ENCODE measurements at places on chromosomes 4 and X.

DNA sequence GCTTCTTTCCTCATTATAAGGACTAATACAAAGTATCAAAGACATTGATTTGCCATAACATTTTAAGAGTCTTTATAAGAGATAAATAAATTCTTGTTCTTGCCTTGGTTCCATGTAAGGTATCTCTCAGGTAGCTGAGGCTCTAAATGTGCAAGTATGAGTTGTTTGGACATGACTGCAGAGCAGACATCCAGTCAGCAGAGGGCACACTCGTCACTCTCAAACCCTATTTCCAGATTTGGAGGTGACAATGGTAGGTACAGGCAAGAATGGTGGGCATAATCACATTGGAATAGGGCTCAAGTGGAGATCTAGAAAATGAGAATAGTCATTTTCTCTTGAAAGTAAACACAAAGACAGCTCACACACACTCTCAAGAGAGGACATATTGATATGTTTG lies 133.3 kb upstream of the ZIC3 start:
- DNase-seq = no peak

GRCh38 chr4:100106982-100107381 lies 83.3 kb downstream of the DDIT4L start:
- no peak for DNase-seq

DNA sequence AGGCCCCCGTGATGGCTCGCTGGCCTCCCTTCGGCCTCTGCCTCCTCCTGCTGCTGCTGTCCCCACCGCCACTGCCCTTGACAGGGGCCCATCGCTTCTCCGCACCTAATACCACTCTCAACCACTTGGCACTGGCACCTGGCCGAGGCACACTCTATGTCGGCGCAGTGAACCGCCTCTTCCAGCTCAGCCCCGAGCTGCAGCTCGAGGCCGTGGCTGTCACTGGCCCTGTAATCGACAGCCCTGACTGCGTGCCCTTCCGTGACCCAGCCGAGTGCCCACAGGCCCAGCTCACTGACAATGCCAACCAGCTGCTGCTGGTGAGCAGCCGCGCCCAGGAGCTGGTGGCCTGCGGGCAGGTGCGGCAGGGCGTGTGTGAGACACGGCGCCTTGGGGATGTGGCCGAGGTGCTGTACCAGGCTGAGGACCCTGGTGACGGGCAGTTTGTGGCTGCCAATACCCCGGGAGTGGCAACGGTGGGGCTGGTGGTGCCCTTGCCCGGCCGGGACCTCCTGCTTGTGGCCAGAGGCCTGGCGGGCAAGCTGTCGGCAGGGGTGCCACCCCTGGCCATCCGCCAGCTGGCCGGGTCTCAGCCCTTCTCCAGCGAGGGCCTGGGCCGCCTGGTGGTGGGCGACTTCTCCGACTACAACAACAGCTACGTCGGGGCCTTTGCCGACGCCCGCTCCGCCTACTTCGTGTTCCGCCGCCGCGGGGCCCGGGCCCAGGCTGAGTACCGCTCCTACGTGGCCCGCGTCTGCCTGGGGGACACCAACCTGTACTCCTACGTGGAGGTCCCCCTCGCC lies 3.0 kb downstream of the PLXNB3 start:
- DNase-seq = no peak

DNA sequence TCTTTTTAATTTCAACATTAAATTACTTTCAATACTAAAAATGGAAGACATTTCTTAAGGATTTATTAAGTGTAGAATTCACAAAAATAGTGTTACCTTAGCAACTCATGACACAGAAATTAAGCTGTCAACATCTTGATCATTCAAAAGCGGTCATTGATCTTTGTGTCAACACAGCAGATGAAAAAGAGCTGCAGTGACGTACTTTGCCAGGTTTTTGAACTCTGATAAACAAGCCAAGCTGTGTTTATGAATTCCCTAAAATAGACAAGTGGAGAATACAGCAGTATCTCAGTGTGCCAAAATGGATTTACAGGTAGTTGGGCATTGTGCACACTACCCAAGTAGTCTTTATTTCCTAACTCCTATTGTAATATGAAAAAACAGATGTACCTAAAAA lies 1141.8 kb upstream of the PCDH7 start:
- no peak for DNase-seq

DNA sequence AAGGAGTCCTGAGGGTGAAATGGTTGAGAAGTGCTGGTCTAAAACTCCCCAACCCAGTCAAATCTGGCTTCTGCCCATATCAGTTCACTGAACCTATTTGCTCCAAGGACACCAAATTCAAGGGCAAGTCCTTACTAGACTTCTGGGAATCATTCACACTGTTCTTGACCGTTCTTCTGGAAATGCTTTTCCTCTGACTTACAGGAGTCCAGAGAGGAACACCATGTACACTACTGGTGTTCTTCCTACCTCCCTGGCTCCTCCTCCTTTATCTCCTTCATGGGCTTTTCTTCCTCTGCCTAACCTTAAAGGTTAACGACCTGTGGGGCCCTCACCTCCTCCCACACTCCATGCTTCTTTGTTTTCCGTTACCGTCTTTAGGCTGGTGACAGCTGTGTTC lies 281.3 kb downstream of the FRMPD4 start:
- no peak for DNase-seq

- DNase-seq = no peak
Observed at GRCh38 chr4:138542191-138542776, 300.1 kb upstream of the SLC7A11 start.

DNA sequence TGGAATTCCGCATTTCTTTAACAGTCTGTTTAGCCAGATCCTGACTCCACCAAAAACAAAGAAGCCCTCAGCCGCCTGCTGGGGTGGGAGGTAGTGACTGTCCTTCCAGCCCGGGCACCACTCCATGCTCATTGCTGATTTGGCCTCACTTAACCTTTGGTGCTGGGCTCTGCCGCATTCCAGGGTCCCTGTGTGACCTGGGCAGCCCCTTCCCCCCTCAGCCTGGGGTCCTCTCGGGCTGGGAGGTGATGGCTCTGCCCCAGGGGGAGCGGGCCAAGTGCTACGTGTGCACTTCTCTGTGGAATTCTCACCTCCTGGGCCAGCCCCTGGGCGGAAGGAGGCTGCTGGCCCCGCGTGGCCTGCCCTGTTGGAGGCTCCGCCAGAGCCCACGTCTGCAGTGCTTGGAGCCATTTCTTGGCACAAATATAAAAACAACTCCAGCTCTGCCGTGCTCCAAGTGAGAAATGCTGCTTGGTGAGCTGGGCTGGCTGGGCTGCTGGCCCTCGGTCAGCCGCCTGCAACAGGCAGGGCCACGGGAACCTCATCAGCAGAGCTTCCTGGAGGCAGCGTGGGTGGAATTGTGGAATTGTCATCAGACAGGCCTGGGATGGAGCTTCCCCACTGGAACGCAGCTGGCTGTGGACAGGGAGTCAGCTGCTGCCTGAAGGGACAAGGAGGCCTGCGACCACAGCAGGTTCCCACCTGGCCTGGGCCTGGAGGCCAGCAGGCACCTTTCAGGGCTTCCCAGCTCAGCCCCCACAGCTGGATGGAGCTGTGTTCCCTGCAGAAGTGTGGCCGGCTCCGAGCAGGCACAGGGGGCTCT lies 66.0 kb downstream of the TRMT44 start:
- DNase-seq = no peak

DNA sequence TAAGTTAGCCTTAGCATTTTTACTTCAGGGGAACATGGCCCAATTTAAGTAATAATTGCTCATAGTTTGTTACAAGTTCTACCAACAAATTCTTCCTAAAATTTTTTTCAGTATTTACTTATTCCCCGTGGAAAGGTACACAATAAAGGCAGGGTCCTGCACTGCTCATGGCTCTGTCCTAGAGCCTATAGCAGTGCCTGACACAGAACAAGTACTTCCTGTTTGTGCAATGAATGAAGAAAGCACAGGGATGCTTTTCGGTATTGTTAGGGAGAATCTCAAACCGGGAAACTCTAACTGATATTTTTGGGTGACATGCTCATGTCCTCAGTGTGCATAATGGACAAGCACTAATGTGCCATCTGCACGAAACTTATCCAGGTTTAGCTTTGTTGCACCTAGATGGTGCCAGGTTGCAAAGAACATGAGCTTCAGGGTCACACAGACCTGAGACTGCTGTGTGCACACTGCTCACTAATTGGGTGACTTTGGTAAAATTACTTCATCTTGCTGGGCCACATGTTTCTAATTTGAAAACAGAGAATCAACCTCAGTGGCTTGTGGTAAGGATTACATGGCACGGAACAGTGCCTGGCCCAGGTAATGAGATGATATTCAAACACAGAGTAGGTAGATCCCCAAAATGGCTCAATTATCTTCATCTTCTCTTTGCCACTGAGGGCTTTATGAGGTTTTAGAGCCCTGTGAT lies 175.8 kb upstream of the NPY2R start:
- DNase-seq = no peak

GRCh38 chr4:73706811-73707210 lies 33.6 kb upstream of the CXCL8 start:
- no peak for DNase-seq

GRCh38 chr4:81326581-81326980 lies 111.6 kb upstream of the PRKG2 start:
- DNase-seq = no peak

DNA sequence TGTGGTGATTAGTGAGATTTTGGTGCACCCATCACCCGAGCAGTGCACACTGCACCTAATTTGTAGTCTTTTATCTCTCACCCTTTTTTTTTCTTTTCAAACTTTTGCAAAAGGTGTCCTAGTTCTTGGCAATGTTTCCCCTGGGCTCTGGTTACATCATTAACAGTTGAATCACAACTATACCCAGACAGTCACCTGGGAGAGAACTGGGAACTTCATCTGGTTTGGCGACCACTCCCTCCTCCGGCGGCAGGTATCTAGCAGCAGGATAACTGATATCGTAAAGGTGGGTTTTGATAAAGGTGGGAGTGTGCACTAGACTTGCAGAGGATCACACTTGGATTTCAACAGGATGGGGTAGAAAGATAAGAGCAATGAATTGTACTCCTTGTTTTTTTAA lies 140.5 kb downstream of the CHIC2 start:
- no peak for DNase-seq

GRCh38 chr4:180766944-180767729 lies 1476.1 kb upstream of the TENM3 start:
- DNase-seq = no peak

Data from activated naive CD4-positive, alpha-beta T cell treated with Interleukin-2 at 50 U/mL for 16 hours (primary cell).